ENCODE measurements at places on chromosomes 1 and 21.
A peak's percentile ranks its signal among the peaks of the same experiment; 100 is the strongest.

- no peak for DNase-seq
Observed at GRCh38 chr1:7150724-7151280, 365.5 kb downstream of the CAMTA1 start.

- peak; percentile 63 for DNase-seq
Observed at GRCh38 chr1:174788981-174789380, 210.8 kb upstream of the CACYBP start.

GRCh38 chr1:215128504-215128903 lies 46.0 kb downstream of the KCNK2 start:
- DNase-seq: no peak

GRCh38 chr1:17700945-17701810 lies 54.0 kb upstream of the ACTL8 start:
- no peak for DNase-seq

GRCh38 chr1:85224295-85224694 lies 23.5 kb upstream of the SYDE2 start:
- no peak for DNase-seq

GRCh38 chr1:204777591-204777990 lies 92.1 kb upstream of the LRRN2 start:
- DNase-seq: no peak

- peak; percentile 41 for DNase-seq
Observed at GRCh38 chr21:38171723-38172344, 85.0 kb upstream of the KCNJ15 start.

- DNase-seq: no peak
Observed at GRCh38 chr1:91948501-91949355, 473 bp upstream of the BRDT start.

- DNase-seq: peak; percentile 52
Observed at GRCh38 chr1:101366513-101367215, 129.8 kb downstream of the S1PR1 start.

- no peak for DNase-seq
Observed at GRCh38 chr1:153360190-153360589, 2.5 kb downstream of the S100A9 start.

- DNase-seq: no peak
Observed at GRCh38 chr21:26425576-26425975, 147.5 kb downstream of the CYYR1 start.

GRCh38 chr21:28776251-28776650 lies 216.4 kb downstream of the LTN1 start:
- peak; percentile 65 for DNase-seq

DNA sequence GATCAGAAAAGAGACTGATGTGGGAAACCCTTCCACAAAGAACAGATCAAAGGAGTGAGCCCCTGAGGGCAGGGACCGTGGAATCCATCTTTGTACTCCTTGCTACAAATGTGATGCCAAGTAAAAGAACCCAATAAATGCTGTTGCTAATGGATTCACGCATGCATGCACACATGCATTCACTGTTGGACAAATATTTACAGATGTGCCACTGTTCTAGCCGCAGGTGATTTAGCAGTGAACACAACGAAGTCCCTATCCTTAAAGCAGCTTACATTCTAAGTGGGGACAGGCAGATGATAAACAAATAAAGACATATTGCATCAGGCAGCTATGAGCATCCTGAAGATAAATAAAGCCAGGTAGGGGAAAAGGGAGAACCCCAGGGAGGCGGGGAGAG lies 67.8 kb downstream of the ITPKB start:
- DNase-seq: no peak

GRCh38 chr1:113912594-113913311 lies 7.6 kb downstream of the DCLRE1B start:
- DNase-seq: peak; percentile 87

GRCh38 chr1:47577303-47578025 lies 139.6 kb downstream of the FOXD2 start:
- no peak for DNase-seq

GRCh38 chr1:32749771-32750170 lies 47.2 kb upstream of the SYNC start:
- no peak for DNase-seq

DNA sequence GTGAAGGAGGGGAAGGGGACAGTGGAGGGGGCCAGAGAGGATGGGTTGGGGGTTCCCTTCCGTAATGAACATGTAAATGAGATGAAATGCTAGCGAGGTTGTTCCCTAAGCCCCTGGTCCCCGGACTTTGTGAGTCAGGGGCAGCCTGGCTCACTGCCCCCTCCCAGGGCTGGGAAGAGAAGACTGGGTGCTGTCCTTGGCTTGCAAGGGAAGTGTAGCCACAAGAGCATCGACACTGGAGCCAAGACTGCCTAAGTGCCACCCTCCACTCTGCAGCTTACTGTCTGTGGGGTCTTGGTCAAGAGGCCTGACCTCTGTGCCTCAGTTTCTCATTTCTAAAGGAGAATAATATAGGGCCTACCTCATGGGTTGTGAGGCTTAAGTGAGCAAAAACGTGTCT lies 483 bp downstream of the PEAR1 start:
- DNase-seq: no peak

DNA sequence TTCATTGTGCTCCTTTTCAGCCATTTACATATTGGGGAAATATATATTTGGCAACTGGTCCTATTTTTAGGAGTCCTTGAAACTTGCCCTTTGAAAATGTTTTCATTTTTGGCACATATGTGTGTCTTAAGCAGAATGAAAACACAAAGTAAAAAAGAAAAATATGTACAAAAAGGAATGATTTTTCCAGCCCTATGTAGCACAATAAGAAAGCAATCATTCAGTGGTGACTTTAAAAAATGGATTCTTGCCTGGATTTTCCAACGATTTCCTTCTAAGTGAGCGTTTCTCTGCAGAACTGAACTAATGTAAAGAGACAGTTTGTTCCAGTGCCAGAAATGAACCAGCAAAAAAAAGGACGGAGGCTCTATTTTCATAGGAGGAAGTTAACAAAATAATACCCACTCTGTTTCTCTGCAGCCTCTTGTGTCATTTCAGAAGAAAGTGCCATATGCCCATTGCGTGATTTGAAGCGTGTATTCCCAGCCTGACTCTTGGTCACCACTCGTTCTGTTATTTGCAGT lies 340.1 kb downstream of the SETD4 start:
- DNase-seq: no peak

GRCh38 chr1:24097663-24098062 lies 14.3 kb downstream of the MYOM3 start:
- DNase-seq: no peak

DNA sequence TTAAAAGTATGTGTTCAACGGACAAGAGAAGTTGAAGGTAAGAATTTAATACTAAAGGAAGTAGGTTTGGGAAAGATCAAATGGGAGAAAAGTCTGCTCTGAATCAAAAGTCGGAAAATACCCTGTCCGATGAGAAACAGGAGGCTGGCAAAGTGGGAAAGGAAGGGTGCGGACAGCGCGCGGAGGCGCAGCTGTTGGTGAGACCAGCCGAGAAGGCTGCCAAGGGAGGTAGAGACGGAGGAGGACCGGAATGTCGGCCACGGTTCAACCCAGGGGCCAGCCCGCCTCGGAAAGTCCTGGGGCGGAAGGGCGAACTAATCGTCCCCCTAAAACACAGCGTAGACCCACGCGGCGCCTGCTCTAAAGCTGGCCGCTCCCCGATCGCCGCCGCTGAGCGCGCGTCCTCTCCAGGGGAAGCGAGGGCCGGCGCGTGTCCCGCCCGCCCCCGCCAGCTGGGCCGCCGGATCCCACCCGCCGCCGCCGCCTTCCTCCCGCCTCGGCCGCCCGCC lies 639 bp upstream of the SPATA1 start:
- peak; percentile 71 for DNase-seq

DNA sequence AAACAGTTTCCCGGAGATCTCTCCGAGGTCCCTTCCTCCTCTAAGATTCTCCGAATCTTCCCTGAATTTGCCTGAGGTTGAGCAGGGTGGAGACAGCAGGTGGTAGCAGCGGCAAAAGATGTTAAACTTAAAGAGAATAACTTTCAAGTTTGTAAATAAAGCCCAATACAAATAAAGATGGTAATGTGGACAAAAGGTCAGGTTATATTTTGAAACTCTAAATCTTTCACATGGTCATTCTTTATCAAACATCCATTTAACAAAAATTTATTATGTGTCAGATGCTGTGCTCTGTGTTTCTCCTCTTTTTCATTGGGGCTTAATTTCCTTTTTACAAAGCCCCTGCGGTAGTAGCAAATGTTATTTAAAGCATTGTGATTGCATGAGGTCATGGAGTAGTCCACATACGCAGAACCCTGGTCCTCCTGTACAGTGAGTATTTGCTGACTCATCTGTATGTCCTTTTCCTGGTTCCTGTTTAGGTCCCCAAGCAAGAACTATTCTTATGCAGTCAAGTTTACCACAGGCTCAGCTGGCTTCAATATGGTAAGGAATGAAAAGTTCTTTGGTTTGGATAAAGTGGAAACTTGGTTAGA lies 119.2 kb downstream of the ITSN1 start:
- peak; percentile 97 for DNase-seq

DNA sequence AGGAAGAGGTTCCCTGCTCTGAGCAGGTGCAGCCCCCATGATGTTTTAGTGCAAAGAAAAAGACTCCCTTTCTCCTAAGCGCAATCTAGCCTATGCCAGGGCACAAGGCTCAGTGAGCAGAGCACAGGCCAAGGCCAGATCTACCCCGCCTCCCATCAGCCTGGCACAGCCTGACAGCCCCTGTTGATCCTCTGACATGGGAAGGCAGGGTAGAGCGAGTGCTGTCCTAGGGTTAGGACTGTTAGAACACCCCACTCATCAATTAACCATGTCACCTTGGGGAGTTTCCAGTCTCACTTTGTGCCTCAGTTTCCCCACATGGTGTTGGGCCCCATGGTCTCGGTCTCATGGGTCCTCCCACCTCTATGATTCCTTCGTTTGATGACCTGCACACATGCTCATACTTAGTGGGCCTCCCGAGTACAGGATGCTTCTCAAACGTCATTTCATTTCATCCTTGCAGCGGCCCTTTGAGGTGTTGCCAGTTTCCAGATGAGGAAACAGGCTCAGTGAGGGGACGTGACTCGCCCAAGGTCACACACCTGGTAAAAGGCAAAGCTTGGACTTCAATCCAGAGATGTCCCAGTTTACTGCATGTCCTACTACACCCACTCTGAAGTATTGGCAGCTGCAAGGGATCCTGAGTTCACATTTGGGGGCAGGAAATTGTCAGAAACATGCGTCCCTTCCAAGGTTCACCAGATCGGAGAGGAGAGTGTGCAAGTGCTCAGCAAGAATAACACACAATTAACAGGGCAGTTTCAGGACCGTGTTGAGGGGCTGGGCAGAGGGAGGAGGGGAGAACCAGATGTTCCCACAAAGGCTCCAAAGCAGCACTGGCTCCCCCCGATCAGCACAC lies 213.3 kb downstream of the TRABD2B start:
- DNase-seq: no peak

- DNase-seq: no peak
Observed at GRCh38 chr1:159983681-159984080, 29.6 kb upstream of the SLAMF9 start.

DNA sequence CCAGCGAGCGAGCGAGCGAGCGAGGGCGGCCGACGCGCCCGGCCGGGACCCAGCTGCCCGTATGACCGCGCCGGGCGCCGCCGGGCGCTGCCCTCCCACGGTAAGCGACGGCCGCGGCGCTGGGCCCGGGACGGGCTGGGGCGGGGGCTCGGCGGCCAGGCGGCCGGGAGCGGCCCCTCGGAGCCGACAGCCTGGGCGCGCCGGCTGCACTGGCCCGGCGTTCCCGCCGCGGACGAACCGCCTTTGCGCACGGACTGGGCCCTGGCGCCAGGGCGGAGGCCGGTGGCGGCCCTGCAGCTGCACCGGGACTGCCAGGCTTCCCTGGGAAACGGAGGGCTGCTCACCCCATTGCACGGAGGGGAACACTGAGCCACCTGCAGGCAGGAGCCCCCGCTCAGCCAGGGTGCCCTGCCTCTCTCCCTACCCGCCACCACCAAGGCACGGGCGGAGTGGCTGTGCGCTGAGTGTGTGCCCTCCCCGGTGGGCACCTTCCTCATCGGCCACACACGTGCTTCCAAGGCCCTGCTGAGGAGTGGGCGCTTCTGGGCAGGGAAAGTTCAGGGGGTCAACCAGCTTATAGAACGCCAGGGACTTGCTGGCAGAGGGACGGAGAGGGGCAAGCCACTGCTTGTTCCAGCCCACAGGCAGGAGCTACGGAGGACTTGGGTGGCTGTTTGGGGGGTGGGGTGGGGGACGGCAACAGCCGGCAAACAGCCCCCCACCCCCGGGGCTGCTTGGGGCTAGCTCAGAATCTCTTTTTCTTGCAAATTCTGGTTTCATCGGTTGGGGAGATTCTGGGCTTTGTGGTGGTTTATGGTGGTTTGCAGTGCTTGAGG lies 532 bp downstream of the CSF1 start:
- no peak for DNase-seq

- DNase-seq: no peak
Observed at GRCh38 chr1:46523496-46524353, 27.7 kb downstream of the KNCN start.

DNA sequence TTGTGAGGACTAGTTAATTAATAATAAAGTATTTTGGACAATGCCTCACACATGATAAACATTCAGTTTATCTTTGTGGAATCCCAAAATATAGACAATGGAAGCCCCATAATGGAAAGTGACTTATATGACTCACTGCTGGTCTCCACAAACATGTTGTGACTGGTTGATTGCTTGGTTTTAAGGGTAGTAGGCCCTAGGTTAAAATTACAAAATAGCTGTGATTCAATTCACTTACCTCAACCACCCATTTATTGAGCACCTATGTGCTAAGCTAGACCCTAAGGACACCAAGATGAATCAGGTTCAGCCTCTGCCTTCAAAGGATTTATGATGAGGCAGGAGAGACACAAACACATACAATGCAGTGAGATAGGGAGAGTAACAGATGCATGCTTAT lies 42.4 kb downstream of the KANK4 start:
- no peak for DNase-seq

- peak; percentile 46 for DNase-seq
Observed at GRCh38 chr1:3473381-3473844, 18.9 kb downstream of the ARHGEF16 start.

DNA sequence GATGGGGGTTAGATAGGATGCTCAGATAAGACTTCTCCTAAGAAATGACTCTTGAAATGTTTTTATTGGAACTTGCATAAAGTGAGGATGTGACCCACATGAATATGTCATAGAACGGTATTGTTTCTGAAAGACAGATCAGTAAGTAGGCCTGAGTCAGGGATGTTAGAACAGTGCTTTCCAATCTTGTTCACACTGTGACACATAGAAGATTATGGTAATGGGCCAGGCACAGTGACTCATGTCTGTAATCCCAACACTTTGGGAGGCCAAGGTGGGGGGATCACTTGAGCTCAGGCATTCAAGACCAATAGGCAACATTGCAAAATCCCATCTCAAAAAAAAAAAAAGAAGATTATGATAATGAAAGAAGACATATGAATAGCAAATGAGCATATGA lies 32.9 kb downstream of the FMO4 start:
- DNase-seq: peak; percentile 26

GRCh38 chr1:63004868-63005267 lies 220.9 kb downstream of the ATG4C start:
- DNase-seq: peak; percentile 29

- no peak for DNase-seq
Observed at GRCh38 chr1:10848109-10848684, 51.8 kb upstream of the CASZ1 start.
